ENCODE measurements at places on chromosomes 3 and 15. TPM values are rescaled to one million over a fixed set of nuclear protein-coding genes. Genes with fewer than 3 reads are reported as not detected.

Gene IL5RA
- 0.88 TPM for total RNA-seq

Gene FANCD2OS
- total RNA-seq, result not detected

Gene MRAS
- total RNA-seq, result 31.3 TPM

Gene NSMCE3
- total RNA-seq, result 10.1 TPM

Gene CHRM5
- not detected for total RNA-seq

Gene MBNL1
- total RNA-seq, result 123 TPM

Gene CIB2
- 14.0 TPM for total RNA-seq

Gene PSTPIP1
- 14.6 TPM for total RNA-seq

Gene CLDN18
- total RNA-seq, result 0.29 TPM

Gene ZNF502
- total RNA-seq, result 8.0 TPM

Gene STRIT1
- total RNA-seq, result 2.0 TPM

Gene CYP8B1
- 0.35 TPM for total RNA-seq

Gene CHL1
- 23.9 TPM for total RNA-seq

Gene CFAP100
- total RNA-seq, result 0.93 TPM

Gene ANKDD1A
- 6.9 TPM for total RNA-seq

Gene CKMT1B
- total RNA-seq, result 1.9 TPM

Gene XCR1
- 0.35 TPM for total RNA-seq

Gene CYFIP1
- total RNA-seq, result 110 TPM

Gene CHRFAM7A
- 5.0 TPM for total RNA-seq

Gene RTP1
- not detected for total RNA-seq
